Stimulated activated CD4-positive, alpha-beta T cell treated with anti-CD3 and anti-CD28 coated beads, Interleukin-1b, Interleukin-23, amount 100 ng/mL, for 1 hour (primary cell): ENCODE measurements at places on chromosomes 3 and 15.

DNA sequence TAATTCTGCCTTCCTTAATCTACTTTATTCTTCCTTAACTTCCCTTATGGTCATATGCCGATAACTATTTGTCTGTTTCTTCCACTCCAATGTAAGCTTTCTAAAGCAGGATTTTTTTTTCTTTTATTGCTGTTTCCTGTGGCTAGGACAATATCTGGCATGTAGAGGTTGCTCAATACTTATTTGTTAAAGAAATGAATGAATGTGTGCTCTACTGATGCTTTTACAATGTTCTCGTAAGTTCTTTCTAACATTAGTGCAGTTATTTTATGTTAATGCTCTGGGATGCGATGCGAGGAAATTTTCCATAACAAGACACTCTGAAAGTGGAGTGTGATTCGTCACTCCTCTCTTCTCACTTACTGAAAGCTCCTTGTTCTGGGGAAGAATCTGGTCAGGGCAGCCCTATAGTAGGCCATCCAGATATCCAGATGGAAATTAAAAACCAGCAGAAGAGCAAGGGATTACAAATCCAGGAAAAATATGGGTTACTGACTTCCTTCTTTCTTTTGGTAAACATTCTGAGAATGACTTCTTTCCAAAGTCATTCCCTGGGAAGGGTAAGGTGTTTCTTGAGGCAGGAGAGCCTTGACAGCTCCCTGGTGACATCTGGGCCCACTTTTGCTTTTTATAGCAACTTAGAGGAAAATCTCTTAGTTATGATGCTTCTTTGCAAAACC, 420.4 kb downstream of the PDCD6IP start:
- no peak for DNase-seq

DNA sequence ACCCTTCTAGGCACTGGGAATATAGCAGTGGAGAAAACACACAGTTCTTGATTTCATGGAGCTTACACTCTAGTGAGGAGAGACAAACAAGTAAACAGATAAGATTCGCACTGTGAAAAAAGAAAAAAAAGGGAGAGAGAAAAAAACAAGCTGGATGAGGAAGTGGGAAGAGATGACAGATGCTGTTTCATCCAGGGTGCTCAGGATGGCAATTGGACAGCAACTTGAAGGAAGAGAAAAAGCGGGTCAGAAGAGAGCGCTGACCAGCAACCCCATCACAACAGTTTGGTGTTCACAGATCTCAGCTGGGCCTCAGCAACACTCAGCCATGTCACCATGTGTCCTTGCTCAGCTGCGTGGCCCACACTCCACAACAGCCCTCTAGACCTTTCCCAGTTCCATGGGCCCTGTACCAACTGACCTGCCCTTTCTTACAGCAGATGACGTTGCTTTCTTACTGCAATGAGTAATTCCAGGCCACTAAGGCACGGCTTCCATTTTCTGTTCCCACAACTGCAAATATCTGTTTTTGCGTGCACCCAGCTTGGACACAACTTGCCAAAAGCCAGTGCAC, 230.8 kb downstream of the MEX3B start:
- DNase-seq: no peak

GRCh38 chr3:110897046-110897445, 174.6 kb upstream of the NECTIN3 start:
- DNase-seq: no peak

DNA sequence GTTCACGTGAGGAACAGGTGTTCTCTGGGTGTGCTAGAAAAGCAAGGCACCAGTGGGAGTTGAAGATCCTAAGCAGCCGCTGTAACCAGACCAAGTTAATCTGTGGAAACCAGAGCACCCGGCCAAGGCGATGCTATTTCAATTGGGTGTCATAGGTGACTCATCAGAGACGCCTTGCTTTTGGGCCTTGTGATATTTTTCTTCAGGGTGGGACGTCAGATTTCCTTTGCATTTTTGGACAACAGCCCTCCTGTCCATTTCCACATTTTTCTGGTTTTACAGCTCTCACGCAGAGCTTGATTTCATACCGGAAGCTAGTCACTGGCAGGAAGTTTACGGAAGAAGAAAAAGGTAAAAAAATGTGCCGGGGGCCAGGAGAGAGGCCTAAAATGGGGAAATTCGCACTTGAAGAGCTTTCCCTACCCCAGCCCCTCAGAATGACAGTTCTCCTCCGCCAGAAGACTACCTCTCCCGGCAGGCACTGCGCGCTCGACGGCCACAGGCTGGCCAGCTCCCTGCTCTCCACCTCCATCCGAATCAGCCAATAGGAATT, 471 bp upstream of the KBTBD8 start:
- DNase-seq: no peak

DNA sequence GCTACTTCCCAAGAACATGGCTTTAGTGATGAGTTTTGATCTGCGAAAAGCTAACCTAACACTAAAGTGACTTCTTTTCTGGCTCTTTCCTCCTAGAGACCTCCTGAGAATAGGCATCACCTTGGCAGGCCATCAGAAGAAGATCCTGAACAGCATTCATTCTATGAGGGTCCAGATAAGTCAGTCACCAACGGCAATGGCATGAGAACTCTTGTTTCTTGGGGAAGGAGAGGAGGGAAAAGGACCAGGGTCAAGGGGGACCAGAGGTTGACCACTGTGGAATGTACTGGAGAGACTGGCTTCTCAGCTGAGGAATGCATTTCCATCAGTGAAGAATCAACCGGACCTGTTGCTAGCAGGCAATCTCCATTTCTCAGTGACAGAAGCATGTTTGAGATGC, 463.9 kb downstream of the EPHB1 start:
- DNase-seq: no peak

DNA sequence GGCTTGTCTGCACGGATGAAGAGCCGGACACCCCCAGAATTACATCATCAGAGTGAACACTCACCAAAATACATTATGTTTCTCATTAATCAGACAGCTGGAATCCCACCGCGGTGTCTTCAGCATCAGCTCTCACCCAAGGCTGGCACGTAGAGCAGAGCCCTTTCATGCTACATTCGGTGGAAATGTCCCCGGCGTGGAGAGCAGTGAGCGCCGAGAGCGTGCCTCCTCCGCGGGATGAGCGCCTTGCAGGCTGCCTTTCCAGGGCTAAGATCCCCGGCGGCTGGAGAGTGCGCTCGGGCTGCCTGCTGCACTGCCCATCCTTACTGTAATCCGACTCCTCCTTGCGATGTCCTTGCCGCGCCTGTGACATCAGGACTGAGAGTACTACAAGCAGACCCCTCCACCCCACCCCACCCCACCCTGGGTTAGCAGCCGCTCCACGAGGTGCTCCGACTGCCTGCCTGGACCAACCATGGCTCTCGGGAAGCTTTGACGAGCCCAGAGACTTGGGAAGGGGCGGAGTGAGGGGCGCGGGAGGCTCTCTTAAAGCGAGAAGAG, at the start of gene ZNF385D:
TSS of gene ZNF385D (minus strand) at position 380 of the 561 bp plus-strand sequence. CDS start at position 86, 294 bp downstream.
- DNase-seq: no peak
